Sigmoid colon (tissue), 7 donors: ENCODE measurements at places on chromosomes 12 and 14. TPM values are rescaled to one million over a fixed set of nuclear protein-coding genes. Genes with fewer than 3 reads are reported as not detected.

The RNASE3 gene
- total RNA-seq, result not detected

The MYF5 gene
- total RNA-seq, result not detected

The LBHD2 gene
- total RNA-seq, result not detected

The SLC48A1 gene
- total RNA-seq, result 46.6 TPM

The RPS6KL1 gene
- total RNA-seq, result 7.8 TPM
